RWPE1 (cell line): ENCODE measurements at places on chromosomes 5 and 9.

GRCh38 chr9:14193328-14193990 lies 120.5 kb downstream of the NFIB start:
- DNase-seq, result no peak

GRCh38 chr5:2929779-2930178 lies 178.3 kb upstream of the IRX2 start:
- no peak for DNase-seq

- no peak for DNase-seq
These were observed at the start of gene PCSK1 for GRCh38 chr5:96433066-96433447. Gene PCSK1 (minus strand): TSS chr5:96433248. CDS start chr5:96433042, 206 bp downstream.

- DNase-seq, result no peak
These were observed 197.1 kb downstream of the TMC1 start for GRCh38 chr9:72718503-72718902.

- DNase-seq, result no peak
These were observed 338.5 kb downstream of the CETN3 start for GRCh38 chr5:90071066-90071465.

DNA sequence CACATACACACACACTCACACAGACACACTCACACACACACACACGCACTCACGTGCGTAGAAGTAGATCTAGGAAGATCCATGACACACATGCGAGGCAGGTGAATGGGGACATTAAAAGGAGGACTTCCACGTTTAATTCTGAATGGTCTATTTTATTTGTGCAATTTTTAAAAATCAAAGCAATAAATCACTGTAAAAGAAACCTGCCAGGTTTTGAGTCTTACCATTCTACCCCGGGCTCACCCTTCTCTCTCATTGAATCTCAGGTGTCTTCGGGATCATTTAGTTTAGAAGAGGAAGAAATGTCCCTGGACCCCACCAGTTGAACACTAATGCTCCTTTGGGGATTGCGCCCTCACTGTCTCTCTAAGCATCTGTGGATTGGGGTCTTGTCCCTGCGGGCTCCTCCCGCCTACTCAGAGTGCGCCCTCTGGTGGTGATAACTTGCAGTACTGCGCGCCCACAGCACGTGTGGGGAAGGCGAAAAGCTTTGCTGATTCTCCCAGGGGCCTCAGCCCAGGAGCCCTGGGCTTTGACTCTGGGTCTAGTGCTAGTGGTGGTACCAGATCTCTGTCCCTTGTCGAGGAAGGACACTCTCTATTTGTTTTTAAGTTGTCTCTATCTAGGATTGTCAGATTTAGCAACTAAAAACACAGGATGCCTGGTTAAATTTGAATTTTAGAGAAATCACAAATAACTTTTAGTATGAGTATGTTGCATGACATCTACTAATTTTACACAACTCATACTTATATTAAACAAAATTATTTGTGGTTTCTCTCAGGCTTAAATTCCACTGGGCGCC lies 34.8 kb downstream of the BOD1 start:
- DNase-seq, result peak; percentile 64

- DNase-seq, result peak; percentile 78
These were observed 33.6 kb upstream of the NSMF start for GRCh38 chr9:137492464-137493363.

DNA sequence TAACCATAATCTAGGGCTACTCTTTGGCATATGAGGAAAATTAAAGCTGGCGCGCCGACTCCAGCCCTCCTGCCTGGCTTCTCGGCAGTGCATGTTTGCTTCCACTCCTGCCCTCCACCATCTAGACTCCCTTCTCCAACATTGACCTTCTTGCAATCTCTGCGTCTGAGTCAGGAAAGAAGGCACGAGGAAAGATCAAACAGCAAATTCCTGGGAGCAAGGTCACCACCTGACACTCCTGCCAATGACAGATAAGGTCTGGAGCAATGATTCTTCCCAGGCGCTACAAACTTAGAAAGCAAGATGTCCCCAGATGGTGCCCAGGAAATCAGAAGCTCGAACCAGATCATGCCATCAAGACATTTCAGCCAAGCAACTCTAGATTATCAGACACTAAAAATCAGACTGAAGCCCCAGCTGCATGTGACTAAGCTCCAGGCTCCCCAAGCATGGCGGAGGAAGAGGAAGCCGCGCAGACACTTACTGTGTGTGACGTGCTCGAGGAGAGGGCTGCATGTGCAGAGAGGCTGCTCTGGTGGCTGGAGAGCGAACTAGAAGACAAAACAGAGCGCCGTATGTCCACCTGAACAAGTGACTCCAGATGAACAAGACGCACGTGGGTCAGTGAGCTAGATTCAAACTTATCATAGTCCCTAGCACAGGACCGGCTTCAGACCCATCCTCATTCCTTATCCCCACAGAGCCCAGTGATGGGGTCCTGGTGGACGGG lies 115.3 kb downstream of the UBE2R2 start:
- no peak for DNase-seq

- DNase-seq, result no peak
These were observed 1797.8 kb upstream of the WWC1 start for GRCh38 chr5:166493612-166494011.

- DNase-seq, result no peak
These were observed 26.0 kb downstream of the FLT4 start for GRCh38 chr5:180623411-180623834.

GRCh38 chr9:84513979-84514378 lies 155.6 kb upstream of the NTRK2 start:
- no peak for DNase-seq

- DNase-seq, result no peak
These were observed 171.4 kb upstream of the DAP start for GRCh38 chr5:10932426-10932825.

DNA sequence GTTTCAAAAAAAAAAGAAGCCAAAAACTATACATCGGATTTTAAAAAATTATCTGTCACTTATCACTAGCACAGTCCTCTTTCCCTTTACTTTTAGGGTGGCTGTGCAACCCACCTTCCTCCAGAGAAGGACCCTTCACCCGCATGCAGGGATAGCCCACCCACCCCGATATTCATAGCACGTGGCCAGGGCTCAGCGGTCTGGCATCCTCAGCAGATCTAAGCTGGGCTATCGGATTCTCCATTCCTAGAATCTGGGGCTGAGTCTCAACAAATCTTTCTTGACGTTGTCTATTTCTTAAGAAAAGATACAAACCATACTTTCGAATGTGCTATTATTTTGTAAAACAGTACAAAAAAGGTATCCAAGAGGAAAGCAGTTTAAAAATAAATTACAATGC lies 70.9 kb downstream of the MYO10 start:
- no peak for DNase-seq

- DNase-seq, result no peak
These were observed 326.9 kb downstream of the SH3GL2 start for GRCh38 chr9:17905781-17906175.

- no peak for DNase-seq
These were observed 21.0 kb upstream of the NPR3 start for GRCh38 chr5:32690153-32690552.

DNA sequence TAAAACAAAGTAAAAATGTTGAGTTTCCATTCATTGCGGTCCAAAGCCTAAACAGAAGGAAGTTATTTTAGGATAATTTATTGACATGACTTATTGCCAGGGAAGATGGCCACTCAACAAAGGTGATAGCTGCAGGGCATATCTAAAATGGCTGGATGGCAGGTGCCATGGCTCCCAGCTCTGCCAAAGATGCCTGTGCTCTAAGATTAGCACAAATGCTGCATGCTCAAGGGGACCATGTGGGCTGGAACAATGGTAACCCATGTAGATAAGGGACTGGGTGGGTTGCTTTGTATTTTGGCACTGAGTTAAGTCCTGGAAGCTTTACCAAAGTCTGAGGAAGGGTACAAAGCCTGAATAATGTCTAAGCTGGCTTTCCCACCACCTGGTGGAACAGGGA lies 95.5 kb upstream of the IFNK start:
- no peak for DNase-seq

DNA sequence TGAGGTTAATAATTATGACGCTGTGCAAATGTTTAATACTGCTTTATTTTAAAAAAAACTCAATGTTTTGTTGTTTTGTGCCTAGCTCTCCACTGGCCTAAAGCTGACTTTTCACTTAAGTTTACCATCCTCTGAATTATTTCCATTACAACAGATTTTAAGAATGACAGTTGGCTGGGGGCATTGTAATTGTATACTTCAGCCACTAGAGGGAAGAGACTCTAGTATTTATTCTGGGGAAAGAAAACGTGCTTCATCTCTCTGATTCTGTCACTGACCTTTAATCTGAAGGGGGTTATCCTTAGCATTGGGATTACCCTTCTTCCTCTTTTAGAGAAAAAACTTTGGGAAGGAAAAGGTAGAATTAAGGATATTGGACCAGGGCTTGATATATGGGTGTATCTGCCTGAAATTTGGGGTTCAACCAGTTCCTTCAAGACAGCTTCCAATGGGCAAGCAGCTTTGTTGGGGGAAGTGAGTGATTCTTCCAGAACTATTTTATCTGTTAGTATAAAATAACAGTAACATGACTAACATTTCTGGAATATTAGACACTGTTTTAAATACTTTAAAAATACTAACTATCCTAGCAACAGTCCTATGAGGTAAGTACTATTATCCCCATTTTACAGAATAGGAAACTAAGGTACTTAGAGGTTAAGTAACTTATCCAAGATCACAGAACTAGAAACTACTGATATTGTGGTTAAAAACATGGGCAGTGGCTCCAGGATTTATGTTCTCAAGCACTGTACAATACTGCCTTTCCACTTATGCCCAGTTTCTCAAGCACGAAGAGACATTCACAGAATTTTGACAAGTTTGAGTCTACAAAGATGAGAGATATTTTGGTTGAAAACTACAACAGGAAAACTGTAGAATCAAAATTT lies 208.4 kb downstream of the CD180 start:
- peak; percentile 64 for DNase-seq

DNA sequence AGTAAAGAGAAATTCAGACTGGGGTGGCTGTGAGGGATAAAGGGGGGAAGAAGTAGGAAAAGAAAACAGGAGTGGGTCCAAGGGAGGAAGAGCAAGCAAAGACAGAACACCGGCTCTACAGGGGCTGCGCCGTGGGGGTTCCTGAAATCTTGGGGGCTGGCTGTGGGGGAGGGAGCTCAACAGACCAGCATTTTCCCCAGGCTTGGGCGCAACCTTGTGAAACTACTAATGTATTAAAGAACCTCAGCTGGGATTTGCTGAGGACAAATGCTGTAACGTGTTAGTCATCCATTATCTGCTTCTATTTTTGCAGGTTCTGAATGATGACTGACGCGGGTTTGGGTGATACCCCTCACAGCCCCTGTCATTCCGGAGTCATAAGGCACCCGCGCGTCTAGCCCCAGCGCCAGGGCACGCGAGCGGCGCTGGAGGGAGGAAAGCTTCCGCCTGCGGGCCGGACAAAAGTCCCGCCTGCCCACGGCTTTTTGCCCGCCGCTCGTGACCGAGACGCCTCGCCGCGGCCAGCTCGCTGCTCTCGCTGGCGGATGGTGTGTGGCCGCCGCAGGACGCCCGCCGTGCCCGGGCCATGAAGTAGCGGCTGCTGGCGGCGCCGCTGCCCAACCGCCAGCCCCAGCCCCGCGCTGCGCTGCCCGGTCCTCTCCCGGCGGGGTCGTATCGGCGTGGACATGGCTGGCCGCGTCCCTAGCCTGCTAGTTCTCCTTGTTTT lies 110.6 kb downstream of the PAM start:
- peak; percentile 78 for DNase-seq

GRCh38 chr9:133527444-133527920 lies 2.7 kb upstream of the MYMK start:
- DNase-seq, result no peak

- DNase-seq, result no peak
These were observed 2.7 kb downstream of the FBXW11 start for GRCh38 chr5:172003746-172004145.

DNA sequence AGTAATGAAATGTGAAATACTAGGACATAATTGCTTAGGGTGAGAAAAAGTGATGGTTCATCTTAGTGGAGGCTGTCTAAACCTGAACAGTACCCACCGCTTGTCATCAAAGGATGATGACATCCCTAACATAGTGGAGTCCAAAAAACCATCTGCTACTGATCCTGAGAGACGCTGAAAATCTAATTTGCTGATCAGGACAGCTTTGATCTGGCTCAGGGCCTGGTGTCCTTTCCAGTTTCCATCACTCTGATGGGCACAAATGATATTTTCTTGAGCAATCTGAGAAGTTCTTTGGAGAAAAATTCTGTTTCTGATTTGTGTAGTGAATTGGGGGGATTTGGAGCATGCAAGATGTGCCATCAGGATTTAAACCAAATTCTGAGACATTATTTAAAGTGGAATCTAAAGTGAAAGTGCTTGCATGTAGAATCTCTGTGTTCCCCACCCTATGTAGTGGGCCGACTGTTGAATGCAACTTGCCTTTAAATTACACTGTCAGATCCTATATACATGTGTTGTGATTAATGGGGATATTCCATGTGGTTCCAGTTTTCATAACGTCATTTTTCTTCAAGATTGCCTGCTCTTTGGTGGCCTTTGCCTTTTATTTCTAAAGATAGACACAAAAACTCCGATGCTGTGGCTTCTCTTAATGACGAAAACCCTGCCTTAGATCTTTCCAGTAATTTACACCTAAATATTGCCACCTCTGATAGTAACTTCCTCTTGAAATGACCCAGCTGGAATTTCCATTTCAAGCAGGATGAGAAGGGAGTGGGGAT lies 213.2 kb downstream of the PCSK5 start:
- DNase-seq, result no peak

DNA sequence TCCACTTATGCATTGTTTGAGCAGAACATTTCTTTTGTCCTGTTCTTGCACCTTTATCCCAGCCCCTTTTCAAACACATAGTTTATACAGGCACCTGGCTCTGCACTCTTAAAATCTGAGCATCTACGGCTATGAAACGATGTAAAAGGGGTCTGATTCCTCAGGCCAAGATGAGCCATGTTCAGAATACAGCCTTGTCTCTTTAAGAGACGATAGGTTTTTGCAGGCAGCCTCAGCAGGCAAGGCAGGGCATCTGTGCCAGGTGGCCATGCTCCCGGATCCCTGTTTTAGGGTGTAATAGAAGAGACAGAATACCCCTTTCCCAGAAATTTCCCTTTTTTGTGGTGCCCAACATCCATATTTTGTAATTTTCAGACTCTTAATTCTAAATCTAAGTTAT lies 89.1 kb upstream of the NFIB start:
- DNase-seq, result no peak

DNA sequence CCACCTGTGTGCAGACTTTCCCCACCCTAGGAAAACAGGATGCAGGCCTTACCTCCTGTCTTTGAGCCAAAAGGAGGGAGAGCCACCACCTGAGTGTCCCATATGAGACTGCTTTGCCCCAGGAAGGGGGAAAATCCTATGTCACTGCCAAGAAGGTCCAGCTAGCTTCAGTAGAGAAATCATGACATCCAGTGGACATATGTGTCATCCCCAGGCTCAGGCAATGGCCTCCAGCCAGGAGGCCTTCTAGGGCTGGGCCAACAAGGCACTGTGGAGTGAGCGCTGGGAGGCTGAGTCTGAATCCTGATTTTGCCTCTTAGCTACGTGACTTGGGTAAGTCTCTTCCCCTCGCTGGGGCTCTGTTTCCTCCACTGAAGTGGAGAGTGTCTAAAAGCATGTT lies 60.2 kb downstream of the SMIM23 start:
- peak; percentile 40 for DNase-seq
